ENCODE measurements at places on chromosomes 1 and 21.

DNA sequence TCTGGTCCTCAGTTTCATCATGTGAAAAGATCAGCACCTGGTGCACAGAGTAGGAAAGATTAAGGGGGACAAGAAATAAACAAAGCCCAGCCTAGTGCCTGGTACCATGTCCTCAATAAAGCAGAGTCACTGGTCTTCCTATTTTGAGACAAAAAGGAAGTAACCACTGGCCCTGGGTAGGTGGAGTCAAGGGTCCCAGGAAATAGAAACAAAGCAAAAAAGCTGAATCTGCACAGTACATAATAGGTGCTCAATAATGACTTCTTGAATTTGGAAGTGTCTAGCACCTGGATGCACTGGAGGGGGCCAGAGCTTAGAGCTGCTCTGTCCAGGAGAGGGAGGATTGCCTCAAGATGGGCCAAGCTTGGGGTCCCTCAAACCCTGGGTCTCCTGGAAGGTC lies 1.9 kb upstream of the EPHB2 start:
- no peak for DNase-seq

DNA sequence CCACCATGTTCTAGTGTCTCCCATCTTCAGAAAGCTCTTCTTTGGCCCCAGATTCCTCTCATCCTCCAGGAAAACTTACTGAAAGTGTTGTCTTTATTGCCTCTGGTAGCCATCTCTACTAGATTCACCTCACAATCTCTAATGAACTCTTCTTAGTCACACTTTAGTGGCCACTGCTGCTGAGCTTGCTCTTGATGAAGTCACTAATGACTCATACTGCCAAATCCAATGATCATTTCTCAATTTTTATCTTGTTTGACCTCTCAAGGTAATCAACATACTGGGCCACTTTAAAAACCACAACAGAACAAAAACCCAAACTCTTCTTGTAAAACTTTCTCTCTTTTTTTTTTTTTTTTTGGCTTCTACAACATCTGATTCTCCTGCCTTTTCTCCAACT lies 196.4 kb downstream of the LHX8 start:
- no peak for DNase-seq

GRCh38 chr1:81068726-81069125 lies 732.0 kb upstream of the ADGRL2 start:
- DNase-seq = no peak

- DNase-seq = no peak
Observed at GRCh38 chr1:232951605-232952004, 1.2 kb downstream of the NTPCR start.

GRCh38 chr1:37519613-37520012 lies 5.0 kb upstream of the MEAF6 start:
- DNase-seq = no peak

- DNase-seq = peak; percentile 46
Observed at GRCh38 chr1:107529511-107530149, 388.8 kb downstream of the NTNG1 start.

GRCh38 chr1:208008534-208008933 lies 97.6 kb upstream of the CD34 start:
- DNase-seq = no peak

- no peak for DNase-seq
Observed at GRCh38 chr21:26966649-26967061, 233 bp downstream of the ADAMTS5 start.

DNA sequence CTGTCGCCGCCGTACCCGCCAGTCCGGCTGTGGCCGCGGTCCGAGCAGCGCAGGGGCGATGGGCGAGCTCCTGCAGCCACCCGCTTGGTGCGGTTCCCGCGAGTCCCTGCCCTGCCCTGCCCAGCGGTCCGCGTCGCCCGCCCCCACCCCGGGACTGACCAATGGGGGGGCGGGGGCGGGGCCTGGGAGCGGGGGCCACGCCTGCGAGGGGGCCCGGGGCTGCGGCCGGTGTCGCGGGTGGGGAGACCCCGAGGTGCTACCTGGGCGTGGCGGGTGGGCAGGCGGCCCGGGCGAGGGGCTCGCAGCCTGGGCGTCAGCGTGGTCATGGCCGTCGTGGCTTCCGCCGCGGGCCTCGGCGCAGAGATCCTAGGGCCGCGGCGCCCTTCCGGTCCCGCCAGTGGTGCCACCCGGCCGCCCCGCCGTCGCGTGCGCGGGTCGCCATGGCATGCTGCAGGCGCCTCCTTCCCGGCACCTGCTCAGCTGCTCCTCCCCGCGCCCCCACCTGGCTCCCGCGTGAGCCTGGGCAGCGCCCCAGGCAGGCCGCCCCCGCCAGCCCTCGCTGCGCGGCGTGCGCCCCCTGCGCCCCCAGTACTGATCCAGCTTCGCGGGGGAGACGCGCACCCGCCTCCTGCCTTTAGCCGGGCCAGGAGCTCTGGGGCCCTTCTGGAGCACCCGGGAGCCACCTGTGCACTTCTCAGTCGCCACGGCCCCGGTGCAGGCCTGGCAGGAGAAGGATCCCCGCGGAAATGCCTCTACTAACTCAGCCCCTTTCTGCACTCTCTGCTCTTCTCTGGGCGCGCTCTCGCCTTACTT lies at the start of gene BMP8B:
BMP8B (minus strand) TSS at position 108 of the 813 bp plus-strand sequence. CDS start 380 bp downstream, outside the sequence.
- DNase-seq = no peak

GRCh38 chr1:246012341-246012740 lies 494.7 kb downstream of the SMYD3 start:
- no peak for DNase-seq

- no peak for DNase-seq
Observed at GRCh38 chr1:215376544-215377264, 190.4 kb upstream of the KCTD3 start.

DNA sequence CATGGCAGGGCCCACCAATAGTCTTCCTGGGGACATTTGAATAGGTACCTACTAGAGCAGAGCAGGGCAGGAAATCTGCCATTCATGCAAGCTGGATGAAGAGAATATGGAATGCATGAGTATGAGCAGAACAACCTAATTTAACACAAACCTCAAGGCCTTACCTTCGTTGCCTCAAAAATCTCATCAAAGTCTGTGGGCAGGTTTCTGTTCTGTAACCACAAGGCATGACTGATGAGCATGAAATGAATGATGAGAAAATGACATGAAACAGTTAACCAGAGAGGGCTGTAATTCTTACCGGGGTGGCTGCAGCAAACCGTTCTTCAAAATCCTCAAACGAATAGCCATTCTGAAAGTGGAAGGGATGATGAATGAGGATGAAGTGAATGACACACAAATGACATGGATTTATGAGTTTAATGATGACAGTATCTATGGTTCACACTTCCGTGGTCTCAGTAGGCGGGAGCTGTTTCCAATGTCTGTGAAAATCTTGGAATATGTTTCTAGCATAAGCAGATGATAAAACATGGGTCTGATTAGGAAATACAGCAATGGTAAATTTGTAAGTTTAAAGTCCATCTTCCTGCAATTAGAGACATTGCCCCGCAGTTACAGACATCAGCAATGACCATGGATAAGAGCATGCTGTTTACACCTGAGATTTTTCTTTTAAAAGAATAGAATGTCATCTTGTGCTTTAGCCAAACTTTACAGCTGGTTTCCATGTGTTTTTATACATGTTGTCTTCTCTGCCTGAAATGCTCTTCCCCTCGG lies 67.6 kb upstream of the C8B start:
- DNase-seq = no peak

Data from NCI-H524 treated with DMSO at 0.1 percent for 48 hours (cell line).